ENCODE measurements at places on chromosomes 7 and 10.

GRCh38 chr7:155825336-155825735 lies 13.1 kb upstream of the SHH start:
- DNase-seq = no peak

GRCh38 chr7:156169474-156170370 lies 357.5 kb upstream of the SHH start:
- DNase-seq = no peak

DNA sequence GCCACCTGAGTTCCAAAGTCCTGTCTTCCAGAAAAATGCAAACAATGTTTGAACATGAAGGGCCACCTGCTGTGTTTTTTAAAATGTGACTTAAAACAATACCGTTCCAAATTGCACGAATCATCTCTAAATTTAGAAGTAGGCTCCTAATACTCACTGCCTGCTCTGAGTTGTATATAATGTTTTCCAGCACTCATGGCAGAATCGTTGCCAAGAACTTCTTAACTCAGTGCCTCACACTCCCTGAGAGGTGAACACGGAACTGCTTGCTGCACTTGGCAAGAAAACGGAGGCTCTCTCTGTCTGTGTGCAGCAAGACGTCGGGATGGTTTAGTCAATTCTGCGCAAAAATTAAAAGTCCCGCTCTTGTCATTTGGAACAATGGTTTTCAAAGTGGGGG lies 757.3 kb upstream of the AUTS2 start:
- DNase-seq = no peak

GRCh38 chr7:16634271-16634738 lies 11.2 kb downstream of the ANKMY2 start:
- DNase-seq = no peak

DNA sequence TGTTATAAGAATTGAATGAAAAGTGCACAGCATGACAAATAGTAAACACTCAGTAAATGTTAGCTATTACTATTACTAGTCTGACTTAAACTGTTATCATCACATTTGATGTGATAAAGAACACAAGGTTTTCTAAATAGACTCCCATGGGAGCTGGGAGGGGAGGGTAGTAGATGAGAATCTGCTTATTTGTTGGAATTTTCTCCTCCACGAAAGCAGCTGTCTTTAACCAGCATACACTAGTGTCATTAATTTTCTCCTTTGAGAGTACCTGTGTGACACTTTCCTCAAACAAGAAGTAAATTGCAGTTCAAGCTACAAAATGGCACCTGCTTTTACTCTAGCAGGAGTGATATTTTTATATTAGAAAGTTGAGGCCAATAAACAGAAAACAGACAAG lies 200.1 kb downstream of the SKAP2 start:
- no peak for DNase-seq

DNA sequence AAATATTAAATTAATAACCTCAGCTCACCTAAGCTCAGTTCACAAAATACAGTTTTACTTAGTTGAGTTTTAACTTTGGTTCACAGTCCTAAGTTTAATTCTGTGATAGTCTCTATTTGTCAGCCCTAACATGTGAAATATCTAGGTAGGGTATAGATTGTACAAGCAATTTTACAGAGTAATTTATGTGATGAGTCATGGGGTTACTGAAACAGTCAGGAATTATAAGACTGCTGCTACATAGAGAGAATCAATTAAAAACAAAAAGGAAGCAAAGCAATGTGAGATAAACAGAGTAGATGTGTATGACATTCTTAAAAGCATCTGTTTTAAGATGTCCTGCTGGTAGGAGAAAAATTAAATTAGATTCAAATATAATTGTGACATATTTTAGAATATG lies 1018.2 kb upstream of the KCND2 start:
- DNase-seq = no peak

- DNase-seq = no peak
These were observed 421.1 kb upstream of the SEMA3C start for GRCh38 chr7:81339946-81340345.

- DNase-seq = no peak
These were observed 30.8 kb downstream of the GRID1 start for GRCh38 chr10:86335831-86336230.

- DNase-seq = no peak
These were observed 15.6 kb upstream of the ZNF25 start for GRCh38 chr10:37992083-37992482.

GRCh38 chr10:48774416-48775205 lies 89.9 kb downstream of the WDFY4 start:
- DNase-seq = no peak

- no peak for DNase-seq
These were observed 230.9 kb downstream of the KLF6 start for GRCh38 chr10:3554121-3554522.

GRCh38 chr7:2639695-2640481 lies 8.1 kb downstream of the TTYH3 start:
- no peak for DNase-seq

GRCh38 chr7:66957595-66958290 lies 36.7 kb downstream of the TMEM248 start:
- no peak for DNase-seq

DNA sequence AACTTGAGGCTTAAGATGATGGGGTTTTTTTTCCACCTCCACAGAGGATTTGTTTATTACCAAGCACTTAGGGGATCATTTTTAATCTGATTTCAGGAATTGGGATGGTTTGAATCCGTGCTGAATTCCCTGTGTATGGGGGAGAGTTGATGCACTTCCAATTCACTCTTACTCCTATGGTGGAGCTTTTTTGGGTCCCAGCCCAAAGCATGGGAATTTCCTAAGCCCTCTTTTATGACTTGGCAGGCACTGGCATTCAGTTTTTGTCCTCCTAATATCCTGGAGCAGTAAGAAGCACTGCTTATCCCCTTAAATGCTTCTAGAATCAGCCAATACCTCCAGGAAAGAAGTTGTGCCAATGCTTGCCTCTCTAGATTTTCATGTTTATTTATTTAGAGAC lies 78.7 kb downstream of the HYCC1 start:
- no peak for DNase-seq

GRCh38 chr10:106217627-106218026 lies 946.9 kb downstream of the SORCS1 start:
- no peak for DNase-seq

GRCh38 chr10:126851414-126852108 lies 53.7 kb upstream of the DOCK1 start:
- no peak for DNase-seq

DNA sequence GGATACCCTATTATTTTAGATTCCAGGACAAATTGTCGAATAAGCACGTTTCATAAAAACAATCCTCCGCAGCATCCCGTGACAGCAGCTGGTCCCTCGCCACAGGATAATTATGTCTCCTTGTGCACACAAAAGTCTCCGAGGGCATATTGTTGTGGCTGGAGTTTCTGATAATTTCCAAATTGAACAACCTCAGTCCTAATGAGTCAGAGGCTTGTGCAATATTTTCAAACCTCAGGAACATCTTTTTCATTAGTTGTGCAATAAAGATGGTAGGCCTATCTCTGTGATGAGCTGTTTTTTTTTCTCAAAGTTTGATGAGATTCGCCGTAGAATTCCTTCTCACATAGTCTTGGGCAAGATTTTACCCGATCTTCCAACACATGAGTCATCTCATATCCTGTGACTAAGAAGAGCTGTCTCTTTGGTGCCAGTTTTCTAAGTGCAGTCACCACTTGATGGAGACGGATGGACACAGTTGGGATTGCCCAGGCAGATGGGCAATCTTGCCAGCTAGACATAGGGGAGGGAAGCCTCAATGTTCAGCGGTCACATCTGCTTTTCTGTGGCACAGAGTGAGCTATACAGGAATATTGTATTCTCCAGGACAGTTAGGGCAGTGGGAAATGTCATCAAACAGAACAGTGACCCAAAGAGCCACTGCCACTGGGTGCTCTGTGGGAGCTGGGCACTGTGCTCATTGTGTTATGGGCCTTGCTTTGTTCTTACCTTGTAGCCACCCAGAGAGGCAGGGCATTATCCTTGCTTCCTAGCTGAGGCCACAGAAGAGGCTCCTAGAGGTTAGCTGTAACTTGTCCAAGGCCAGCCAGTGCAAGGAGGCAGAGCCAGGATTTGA lies 7.8 kb downstream of the HTRA1 start:
- DNase-seq = peak; percentile 6

DNA sequence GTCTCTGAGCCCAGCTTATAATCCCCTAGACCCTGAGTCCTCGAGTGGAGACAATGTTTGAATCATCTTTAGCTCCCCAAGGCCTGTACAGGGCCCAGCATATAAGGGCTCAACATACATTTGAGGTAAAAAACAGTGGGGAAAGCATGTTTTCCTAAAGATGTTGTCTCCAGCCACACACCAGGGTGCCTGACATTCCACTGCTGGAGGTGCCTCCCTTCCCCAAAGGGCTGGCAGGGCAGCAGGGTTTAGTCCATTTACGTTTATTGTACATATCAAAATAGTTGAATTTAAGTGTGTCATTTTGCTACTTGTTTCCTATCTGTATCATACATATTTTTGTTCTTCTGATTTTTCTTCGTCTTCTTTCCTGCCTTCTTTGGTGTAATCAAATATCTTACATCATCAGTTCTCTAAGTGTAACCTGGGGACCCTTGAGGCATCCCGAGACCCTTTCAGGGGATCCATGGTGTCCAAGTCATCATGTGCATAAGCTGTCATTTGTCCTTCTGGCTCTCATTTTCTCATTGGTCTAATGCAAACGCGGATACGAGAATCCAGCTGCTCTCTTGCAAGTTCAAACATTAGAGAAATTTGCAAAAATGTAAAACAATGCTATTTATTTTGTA lies 101.6 kb downstream of the PDGFA start:
- DNase-seq = no peak

DNA sequence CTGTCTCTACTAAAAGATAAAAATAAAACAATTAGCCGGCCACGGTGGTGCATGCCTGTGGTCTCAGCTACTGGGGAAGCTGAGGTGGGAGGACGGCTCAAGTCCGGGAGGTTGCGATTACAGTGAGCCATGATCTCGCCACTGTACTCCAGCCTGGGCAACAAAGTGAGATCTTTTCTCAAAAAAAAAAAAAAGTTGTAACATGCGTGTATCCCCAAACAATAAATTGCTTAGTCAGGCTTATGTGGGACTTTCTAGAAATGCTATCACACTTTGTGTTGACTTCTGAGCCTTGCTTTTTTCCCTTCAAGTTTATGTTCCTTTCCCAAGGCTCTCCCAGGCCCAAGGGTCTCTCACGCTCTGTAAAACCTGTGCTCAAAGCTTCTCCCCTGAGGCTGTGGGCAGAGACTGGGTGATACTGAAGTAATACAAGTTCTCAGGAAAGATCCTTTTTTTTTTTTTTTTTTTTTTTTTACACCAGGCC lies 88.0 kb upstream of the TNS3 start:
- no peak for DNase-seq

DNA sequence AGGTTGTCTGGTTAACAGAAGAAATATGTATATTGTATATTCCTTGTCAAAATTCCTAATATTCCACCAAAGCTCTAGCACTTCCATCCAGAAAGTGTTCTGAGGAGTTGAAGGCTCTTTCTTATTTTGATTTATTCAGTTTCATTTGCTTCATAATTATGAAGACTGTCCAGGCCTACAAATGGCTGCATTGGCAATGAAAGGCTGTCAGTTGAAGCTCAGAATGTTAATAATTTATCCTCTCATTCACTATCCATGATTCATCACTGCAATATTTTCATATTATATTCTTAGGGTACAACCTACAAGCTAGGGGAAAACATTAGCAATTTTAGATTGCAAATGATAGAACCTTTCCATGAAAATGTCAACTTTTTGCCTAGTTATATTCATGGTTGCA lies 57.3 kb downstream of the ARID5B start:
- DNase-seq = no peak

DNA sequence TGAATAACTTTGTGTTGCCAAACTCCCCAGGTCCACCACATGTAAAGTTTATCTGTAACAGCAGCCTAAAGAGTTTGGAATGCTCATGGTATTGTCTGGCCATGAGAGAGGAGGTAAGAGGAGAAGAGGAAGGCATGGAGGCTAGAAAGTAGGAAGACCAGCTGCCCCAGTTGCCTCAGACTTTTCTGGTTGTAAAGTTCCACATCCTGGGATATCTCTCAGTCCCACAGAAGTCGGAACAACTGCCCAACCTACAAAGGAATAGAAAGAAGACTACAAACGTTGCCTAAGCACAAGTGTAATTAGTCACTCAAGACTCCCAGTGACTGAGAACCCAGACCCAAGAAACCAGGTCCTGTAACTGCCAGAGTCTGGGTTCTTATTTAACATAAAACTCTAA lies 47.3 kb downstream of the CREB3L2 start:
- no peak for DNase-seq

DNA sequence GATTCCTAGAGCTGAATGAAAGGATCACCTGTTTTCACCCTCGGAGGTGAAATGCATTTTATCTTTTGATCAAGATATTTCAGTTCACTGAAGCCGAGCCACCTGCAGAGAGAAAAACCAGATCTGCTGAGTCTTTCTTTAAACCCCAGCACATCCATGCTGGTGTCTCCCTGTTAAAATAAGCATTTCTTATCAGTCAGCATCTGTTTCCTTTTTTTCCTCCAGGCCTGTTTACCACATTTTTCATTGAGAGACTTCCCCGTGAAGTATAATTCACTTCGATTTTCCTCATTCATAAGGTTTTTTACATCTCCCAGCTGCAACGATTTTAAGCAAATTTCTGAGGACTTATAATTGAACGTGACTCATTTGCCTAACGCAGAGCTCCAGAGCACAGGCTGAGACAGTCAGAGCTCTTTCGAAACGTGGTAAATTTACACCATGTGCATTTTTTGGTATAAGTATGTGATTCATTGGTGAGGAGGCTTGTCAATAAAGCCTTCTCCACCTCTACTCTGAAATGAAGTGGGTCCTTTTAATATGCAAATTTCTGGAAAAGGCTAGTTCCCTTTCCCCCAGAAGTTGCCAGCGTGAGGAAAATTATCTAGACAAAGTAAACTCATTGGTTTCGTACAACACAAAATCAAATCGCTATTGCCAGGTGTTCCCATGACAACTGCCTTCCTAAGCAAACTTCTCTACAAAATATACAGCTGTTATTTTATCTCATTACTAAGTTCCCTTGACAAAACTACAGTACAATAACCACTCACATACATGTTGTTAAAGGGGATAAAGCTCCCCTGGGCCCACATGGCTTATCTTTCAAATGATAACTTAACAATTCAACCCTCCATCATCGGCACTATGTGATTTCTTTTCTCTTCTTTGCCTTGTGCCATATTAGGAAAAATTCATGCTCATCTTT lies 374.8 kb upstream of the AKR1E2 start:
- no peak for DNase-seq
